ENCODE measurements at places on chromosomes 7 and 10.

- DNase-seq: no peak
These were observed 92.8 kb downstream of the ALOX5 start for GRCh38 chr10:45466784-45467183.

- no peak for DNase-seq
These were observed 41.5 kb downstream of the TET1 start for GRCh38 chr10:68601501-68602265.

DNA sequence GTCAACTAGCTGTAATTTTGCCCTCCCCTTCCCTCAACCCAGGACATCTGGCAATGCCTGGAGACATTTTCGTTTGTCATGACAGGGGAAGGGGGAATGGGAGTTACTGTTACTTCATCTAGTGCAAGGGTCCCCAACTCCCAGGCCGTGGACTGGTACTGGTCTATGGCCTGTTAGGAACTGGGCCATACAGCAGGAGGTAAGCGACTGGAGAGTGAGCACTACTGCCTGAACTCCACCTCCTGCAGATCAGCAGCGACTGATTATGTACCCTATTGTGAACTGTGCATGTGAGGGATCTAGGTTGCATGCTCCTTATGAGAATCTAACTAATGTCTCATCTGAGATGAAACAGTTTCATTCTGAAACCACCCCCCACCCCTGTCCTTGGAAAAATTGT is 22.6 kb upstream of the SMIM30 start:
- no peak for DNase-seq

GRCh38 chr10:11685787-11686218 is 56.4 kb upstream of the ECHDC3 start:
- DNase-seq: peak; percentile 80

DNA sequence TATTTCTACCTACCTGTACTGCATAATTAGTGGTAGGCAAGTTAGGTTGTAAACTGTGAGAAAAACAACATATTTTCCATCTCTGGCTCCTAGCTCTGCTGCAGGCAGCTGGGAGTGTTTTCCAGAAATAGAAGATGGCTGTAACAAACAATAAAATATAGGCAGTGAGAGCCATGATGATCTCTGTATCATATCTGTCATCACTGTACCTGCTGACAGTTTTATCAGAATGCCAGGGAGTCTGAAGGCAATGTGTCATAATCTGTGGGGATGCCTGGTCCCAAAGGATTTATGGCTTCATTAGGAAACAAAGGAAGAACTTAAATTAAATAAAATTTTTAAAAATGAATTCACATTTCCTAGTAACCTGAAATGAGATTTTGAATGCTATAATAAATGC is 160.9 kb upstream of the SMIM30 start:
- no peak for DNase-seq

DNA sequence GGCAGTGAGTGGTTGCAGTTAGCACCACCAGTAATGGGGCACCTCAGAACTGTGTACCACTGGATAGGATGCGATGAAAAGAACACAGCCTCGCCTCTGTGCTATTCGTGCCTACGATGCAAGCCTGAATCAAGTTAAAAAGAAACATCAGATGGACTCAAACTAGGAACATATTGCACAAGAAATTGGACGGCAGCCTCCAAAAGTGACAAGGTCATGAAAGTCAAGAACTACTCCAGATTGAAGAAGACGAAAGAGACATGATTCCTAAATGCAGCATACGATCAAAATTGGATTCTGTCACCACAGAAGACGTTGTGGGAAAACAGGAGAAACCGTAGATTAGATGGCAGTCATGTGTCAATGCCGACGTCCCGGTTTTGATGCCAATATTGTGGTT is 648.1 kb upstream of the FOXK1 start:
- no peak for DNase-seq

DNA sequence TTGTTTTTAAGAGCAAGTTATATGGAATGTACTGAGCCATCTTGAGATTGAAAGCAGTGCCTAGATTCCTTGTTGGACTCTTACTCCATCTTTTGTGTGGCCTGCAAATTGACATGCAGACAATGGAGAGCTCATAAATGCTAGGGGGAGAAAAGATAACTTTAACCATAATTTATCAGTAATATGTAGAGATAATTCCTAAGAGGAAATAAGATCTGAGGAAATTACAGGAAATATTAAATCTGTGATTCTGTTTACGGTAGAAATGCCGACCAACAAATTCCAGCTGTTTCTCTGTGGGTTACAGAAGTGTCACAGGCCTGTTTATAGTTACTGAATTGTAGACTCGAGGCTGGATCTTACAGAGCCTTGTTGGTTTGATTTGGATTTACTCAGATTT is 348.0 kb downstream of the SUGCT start:
- DNase-seq: no peak

- no peak for DNase-seq
These were observed 10.3 kb upstream of the PPP2R2D start for GRCh38 chr10:131890276-131891195.

DNA sequence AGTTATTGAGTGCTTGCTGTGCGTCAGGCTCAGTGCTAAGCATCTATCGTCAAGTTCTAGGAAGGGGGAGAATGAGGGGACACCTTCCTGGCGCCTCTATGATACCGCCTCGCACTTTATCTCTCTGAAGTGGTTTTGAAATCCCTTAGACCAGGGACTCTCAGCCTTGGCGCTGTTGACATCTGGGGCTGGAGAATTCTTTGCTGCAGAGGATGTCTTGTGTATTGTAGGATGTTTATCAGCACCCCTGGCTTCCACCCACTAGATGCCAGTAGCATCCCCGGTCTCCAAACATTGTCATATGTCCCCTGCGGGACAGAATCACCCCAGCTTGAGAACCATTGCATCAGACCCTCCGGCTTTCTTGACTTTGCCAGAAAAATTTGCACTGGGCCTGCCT is 285.5 kb downstream of the CCDC3 start:
- no peak for DNase-seq
